ENCODE measurements at places on chromosomes 6 and 20.

GRCh38 chr20:52200870-52201269 lies 9.3 kb upstream of the ZFP64 start:
- no peak for DNase-seq

- no peak for DNase-seq
Measured at GRCh38 chr6:38065734-38066305, 246.3 kb downstream of the ZFAND3 start.

DNA sequence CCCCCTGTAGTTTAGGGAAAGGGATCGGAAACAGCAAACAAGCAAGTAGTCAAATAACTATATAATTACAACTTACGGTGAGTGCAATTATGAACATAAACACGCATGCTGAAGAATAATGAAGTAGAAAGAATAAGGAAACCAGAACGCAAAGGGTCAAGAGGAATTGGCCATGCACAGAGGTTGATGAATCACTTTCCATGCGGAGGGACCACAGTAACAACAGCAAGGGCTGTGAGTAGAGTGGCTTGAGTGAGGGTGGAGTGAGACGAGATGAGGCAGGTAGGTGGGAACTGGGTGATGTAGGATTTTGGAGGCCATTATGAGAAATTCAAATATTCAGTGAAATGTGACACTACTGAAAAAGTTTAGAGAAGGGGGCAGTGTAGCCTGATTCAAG lies 112.2 kb upstream of the LAMP5 start:
- no peak for DNase-seq

- peak; percentile 92 for DNase-seq
Measured at GRCh38 chr20:35146920-35147574, at the start of gene EDEM2. EDEM2 (minus strand) TSS chr20:35147336; CDS start chr20:35147258, 78 bp downstream.
